ENCODE measurements at places on chromosomes 1 and 21.

DNA sequence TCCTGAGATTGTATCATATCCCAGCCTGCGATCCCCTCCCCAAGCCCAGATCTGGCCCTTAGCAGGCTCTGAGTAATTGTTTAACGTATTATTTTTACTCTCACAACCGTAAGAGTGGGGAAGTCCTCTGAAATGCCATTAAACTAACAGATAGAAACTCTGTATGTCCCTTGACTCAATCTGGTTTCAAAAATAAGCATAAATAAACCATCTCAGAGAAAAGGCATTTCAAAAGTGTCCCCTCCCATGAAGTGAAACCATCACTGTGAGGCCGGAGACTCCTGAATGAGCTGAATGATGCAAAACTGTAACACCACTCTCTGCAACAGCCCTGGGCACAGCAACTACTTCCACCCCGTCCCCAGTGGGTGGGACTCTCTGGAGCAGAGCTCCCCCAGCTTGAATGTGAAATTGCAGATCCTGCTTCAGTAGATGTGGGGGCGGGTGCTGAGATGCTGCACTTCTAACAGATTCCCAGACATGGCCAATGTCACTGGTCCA is 104.1 kb downstream of the SYF2 start:
- no peak for DNase-seq

DNA sequence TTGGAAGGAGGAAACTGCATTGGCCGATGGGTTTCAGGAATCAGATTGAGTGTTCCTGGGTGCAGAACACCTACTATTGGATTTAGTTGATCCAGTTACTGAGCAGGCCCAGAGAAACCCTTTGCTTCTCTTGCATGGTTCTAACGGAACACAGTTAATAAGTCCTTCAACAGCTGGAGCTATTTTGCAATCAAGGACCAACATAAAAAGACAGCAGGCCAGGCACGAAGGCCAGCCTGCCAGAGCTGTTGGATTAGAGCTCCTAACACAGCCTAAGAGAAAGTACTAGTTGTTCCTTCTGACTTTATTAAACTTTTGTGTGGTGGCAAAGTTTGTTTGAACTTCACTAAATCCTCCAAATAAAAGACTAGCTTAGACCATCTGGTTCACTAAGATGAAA is 148.0 kb upstream of the LMO4 start:
- DNase-seq = no peak

- no peak for DNase-seq
These were observed 304.3 kb upstream of the ESRRG start for GRCh38 chr1:217027403-217028080.

DNA sequence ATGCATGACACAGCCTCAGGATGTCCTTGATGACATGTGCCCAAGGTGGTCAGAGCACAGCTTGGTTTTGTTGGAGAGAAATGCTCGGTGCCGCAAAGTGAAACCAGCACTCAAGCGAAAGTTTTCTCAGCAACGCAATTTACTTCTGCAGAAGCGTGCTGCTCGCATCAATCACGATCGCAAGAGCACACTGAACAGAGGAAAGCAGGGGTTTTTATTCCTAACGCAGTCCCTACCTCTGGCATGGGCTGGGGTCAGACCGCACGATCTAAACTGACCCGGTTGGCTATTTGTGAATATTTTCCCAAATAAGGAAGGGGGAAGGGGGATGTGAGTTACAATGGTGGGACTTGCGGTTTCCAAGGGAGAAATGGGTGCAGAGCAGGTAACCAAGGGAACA is 809 bp upstream of the ZNF669 start:
- DNase-seq = no peak

DNA sequence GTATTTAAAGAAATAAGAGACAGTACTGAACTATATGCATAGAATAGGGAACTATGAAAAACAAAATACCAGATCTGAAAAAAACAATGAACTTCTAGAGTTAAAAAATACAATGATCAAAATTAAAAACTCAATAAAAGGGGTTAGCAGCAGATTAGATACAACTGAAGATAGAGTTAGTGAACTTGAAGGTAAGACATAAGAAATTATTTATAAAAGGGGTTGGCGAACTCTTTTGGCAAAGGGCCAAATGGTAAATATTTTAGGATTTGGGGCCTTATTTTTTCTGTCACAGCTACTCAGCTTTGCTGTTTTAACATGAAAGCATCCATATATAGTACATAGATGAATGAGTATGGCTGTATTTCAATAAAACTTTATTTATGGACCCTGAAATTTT is 111.4 kb downstream of the ST3GAL3 start:
- no peak for DNase-seq

- no peak for DNase-seq
These were observed 30.2 kb downstream of the NUCKS1 start for GRCh38 chr1:205719762-205720161.

DNA sequence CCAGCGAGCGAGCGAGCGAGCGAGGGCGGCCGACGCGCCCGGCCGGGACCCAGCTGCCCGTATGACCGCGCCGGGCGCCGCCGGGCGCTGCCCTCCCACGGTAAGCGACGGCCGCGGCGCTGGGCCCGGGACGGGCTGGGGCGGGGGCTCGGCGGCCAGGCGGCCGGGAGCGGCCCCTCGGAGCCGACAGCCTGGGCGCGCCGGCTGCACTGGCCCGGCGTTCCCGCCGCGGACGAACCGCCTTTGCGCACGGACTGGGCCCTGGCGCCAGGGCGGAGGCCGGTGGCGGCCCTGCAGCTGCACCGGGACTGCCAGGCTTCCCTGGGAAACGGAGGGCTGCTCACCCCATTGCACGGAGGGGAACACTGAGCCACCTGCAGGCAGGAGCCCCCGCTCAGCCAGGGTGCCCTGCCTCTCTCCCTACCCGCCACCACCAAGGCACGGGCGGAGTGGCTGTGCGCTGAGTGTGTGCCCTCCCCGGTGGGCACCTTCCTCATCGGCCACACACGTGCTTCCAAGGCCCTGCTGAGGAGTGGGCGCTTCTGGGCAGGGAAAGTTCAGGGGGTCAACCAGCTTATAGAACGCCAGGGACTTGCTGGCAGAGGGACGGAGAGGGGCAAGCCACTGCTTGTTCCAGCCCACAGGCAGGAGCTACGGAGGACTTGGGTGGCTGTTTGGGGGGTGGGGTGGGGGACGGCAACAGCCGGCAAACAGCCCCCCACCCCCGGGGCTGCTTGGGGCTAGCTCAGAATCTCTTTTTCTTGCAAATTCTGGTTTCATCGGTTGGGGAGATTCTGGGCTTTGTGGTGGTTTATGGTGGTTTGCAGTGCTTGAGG is 532 bp downstream of the CSF1 start:
- no peak for DNase-seq

DNA sequence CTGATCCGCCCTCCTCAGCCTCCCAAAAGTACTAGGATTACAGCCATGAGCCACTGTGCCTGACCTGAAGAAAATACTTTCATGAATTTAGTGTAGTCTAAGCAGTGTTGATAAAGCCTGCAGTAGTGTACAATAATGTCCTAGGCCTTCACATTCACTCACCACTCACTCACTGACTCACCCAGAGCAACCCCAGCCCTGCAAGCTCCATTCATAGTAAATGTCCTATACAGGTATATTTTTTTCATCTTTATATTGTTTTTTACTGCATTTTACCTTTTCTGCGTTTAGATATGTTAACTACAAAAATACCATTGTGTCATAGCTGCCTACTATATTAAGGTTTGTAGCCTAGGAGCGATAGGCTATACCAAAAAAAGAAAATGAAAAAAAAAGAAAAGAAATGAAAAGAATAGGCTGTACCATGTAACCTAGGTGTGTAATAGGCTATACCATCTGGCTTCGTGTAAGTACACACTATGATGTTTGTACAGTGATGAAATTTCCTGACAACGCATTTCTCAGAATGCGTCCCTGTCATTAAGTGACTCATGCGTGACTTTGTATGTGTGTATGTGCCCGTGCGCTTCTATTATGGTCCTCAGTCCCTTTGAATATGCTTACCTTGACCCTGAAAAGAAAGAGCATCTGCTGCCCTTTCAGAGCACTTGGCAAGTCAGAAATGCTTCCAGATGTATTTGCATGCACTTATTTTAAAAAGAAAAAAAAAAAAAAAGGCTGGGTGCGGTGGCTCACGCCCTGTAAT is 9.2 kb upstream of the SLAMF8 start:
- no peak for DNase-seq

DNA sequence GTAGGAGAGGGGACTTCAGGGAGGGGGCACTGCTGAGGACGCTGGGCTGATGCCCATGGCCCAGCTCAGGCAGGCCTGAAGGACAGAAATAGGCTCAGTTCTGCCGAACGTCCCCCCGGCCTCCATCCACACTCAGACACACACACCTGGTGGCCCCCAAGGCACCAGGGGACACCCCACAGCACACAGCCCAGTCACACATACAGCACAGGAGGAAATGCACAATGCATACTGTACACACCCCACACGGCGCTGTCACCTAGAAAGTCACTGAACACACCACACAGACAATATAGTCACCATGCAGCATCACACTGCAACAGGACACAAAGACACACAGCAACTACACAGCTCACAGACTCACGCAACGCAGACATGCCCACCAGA is 562 bp downstream of the SYTL1 start:
- DNase-seq = no peak

DNA sequence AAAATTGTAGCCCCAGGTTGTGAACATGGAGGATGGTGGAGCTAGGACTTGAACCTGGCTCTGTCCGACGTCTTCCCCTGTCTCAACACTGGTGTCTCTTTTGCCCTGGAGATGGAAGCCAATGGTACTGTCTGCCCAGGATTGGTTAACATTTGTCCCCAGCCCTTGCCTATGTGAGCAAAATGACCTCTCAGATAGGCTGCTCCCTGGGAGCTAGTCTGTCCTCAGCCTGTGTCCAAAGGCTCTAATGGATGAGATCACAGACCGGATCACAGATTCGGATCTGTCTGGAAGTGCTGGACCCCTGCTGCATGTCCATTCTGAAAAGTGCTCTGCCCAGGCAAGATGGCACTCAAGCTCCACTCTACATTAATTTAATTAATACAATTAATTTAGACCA is 394.4 kb upstream of the VAMP3 start:
- no peak for DNase-seq

- DNase-seq = peak; percentile 19
These were observed 227.7 kb upstream of the SAMSN1 start for GRCh38 chr21:14773777-14774345.

- no peak for DNase-seq
These were observed 71.8 kb upstream of the CNN3 start for GRCh38 chr1:94998748-94999147.

DNA sequence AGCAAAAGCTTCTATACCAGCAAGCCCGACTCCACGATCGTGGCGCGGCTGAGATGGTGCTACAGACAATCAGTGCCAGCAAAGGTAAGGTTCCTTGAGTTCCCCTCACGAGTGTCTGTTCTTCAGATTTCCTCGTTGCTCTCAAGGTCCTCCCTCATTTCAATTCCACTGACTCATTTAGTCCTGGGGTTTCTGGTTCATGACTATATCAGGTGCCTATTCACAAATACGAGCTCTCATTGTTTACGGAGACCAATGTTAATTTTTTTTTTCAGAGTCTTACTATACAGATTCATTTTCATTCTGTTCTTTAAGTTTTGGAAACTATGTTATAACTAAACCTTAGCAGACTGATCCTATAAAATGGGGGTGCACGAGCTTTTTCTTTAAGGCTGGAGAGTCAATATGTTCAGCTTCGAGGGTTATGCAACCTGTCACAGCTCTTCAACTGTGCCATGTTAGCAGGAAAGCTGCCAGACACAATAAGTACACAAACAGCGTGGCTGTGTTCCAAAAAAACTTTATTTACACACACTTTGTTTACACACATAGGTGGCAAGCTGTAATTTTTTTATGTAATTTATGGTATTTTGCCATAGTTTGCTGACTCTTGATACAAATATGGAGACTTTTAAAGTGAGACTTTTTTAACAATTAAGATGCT is 134.3 kb downstream of the ZP4 start:
- no peak for DNase-seq

GRCh38 chr21:15706696-15707095 is 23.1 kb upstream of the USP25 start:
- no peak for DNase-seq

GRCh38 chr1:45365051-45365450 is 24.8 kb upstream of the MUTYH start:
- DNase-seq = no peak

DNA sequence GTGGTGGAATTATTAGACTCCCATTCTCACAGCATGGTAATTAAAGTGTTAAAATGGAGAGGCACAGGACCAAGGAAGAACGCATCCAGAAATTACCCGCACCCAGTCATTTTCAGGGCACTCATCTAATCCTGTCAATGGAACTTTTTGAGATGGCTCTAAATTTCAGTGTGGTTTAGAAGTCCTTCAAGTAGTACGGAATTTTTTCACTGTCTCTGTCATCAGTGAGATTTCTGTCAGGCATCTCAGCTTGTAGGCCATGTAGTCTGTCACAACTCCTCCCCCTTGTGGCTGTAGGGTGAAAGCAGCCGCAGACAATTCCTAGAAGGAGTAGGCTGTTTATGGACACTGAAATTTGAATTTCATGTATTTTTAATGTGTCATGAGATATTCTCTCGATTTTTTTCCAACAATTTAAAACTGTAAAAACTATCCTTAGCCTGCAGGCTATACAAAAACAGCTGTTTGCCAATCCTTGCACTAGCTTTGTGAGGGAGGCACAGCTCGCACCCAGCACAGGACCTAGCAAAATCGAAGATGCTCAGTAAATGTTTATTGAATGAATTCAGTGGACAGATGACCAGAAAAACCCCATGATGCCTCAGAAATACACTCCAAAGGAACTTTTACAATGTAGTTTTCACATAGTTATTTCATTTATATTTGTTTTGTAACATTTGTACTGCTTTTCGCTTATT is 6.6 kb upstream of the NUP133 start:
- DNase-seq = no peak

- no peak for DNase-seq
These were observed 34.5 kb downstream of the RAB4A start for GRCh38 chr1:229305392-229305791.

DNA sequence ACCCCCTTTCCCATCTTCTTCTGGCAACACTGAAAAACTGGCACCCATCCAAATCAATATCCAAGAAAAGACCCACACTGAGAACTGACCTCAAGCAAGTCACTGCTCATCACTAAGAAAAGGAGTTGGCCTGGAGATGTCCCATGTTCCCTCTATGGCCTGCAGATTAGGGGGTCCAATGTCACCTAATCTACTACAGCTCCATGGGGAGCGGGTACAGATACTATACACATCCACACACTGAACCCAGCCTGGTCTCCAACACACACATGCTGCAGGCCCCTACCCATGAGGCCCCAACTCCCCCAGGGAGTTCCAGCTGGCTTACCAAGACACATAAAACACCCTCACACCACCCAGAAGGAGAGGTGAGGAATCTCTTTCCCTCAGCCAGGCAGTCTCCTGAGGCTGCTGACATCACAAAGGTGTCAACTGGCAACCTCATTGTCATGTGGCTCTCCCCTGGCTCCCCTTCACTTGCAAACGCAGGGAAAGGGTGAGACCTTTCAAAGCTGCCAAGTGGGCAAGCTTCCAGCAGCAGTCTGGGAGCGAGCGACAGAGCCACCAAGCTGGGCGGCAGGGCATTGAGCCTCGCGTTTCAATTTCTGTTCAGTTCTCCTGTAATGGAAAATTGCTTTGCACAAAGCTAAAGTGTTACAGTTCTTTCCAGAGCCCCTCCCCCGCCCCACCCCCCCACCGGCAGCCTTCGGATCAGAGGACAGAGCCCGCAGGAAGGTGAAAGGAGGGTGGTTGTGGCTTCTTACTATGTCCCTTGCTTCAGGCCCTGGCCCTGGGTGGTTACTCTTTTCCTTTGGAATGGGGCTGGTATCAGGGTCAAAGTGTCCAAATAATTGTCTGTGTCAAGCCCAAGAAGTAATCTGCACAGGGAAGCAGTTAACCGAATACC is at the start of gene LRRC52:
Gene LRRC52, plus strand, starts transcription at position 469 of the 907 bp plus-strand sequence. Its CDS starts 297 bp downstream, at position 766.
- DNase-seq = no peak

GRCh38 chr1:196423612-196424011 is 184.6 kb downstream of the KCNT2 start:
- no peak for DNase-seq

- DNase-seq = no peak
These were observed 9.2 kb upstream of the OSBPL9 start for GRCh38 chr1:51607681-51608095.
